ENCODE measurements at places on chromosomes 16 and 17.

DNA sequence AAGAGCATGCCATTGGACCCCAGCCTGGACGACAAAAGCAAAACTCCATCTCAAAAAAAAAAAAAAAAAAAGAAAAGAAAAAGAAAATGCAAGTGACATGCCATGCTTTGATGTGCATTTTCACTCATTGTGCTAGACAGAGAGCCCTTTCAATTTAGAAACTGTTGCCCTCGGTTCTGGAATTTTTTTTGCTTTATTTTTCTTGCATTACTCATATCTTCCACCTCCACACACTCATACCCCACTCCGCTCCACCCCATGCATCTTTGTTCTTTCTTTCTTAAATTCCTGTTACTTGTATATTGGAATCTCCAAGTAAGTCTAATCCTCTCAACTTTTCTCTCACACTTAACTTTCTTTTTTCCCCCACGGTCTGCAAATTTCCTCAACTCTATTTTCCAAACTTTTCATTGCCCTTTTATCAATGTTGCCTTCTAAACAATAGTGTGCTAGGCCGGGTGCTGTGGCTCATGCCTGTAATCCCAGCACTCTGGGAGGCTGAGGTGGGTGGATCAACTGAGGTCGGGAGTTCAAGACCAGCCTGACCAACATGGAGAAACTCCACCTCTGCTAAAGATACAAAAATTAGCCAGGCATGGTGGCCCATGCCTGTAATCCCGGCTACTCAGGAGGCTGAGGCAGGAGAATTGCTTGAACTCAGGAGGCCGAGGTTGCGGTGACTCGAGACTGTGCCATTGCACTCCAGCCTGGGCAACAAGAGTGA lies 16.8 kb upstream of the SUZ12 start:
- no peak for DNase-seq

- no peak for DNase-seq
Measured at GRCh38 chr16:83363521-83363920, 444.3 kb upstream of the HSBP1 start.

DNA sequence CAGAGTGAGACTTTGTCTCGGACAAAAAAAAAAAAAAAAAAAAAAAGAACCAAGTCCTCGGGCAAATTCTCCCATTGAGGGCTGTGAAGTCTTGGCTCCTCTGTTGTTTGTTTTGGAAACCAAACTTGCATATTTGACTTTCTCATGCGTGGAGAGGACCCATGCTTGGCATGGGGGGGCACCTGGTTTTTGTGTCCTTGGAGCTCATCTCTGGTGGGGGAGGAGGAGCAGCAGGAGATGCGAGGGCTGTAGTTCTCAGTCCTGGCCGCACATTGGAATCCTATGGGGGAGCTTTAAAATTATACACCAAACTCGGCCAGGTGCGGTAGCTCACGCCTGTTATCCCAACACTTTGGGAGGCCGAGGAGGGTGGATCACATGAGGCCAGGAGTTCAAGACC lies 74.5 kb downstream of the ABCC6 start:
- no peak for DNase-seq

DNA sequence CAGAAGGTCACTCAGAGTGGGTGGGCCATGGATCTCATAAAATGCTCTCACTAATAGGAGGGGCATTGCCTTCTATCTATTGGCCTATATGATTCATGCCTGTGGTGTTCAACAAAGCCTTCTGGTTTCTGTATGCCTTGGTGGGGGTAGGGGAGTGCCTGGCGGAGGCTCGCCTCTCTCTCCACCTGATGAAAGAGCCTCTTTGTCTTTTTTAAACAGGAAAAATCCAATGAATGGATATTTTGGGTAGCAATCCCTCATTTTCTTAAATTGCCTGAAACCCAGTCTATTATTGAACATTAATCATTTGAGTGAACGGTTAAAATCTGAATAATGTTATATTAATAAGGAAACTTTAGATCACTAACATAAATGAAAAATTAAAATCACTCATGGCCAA lies 90.6 kb downstream of the TOX3 start:
- DNase-seq, result no peak

- DNase-seq, result no peak
Measured at GRCh38 chr16:87150262-87150661, 166.9 kb downstream of the C16orf95 start.

GRCh38 chr17:73758245-73758644 lies 114.0 kb upstream of the SDK2 start:
- no peak for DNase-seq

DNA sequence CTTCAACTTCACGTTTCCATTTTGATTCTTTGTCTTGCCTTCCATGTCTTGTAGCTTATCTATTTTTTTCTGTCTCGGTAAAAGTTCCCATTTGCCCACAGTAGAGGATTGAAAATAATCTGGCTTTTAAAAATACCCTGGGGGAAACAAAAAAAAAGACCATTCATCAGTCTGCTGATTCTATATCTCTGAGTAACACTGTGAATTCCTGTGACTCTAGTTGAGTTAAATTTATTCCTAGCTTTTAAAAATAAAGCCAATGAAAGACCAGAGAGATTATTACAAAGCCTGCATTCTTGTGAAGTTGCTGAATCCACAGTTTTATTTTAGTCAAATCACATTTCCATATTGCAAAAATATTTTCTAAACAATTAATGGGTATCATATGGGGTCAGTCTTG lies 532.3 kb downstream of the CDH13 start:
- no peak for DNase-seq

GRCh38 chr16:84229471-84229870 lies 10.3 kb downstream of the KCNG4 start:
- no peak for DNase-seq

DNA sequence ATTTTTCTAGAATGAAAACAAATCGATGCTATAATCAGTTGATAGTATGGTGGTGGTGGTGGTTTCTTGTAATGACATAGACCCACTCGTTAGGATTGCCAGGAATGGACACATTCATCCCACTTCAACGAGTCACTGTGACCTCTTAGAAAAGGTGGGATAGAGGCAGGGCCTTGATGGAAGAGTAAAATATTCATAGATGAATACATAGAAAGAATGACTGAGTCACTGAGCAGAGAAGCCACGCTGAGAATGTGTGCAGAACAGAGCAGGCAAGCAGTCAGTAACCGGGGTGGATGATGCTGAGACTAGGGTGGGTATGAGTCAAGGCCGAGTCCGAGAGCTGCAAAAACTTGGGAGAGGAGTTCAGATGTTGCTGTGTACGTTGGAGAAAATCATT lies 129.9 kb downstream of the PITPNC1 start:
- DNase-seq, result no peak

- no peak for DNase-seq
Measured at GRCh38 chr17:39208136-39208535, 8.1 kb downstream of the RPL19 start.

DNA sequence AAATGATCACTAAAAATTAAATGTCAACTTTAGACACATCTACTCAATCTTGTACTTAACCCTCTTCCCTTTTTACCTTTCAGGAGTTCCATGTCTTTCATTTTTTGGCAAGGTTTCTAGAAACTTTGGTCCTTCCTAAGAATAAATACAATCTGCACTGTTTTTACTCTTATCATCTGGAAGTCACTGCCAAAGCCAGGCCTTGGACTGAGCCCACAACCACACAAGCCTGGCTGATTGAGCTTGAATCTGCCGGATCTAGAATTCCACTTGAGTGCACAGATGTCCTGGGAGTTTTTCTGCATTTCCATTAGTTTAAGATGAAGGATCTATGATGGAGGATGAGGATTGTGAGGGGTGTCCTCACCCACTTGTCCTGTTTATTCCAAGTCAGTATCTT lies 126.1 kb downstream of the VPS53 start:
- DNase-seq, result no peak

- no peak for DNase-seq
Measured at GRCh38 chr16:60717808-60718207, 1318.4 kb downstream of the CDH8 start.

GRCh38 chr17:79761894-79762589 lies 15.9 kb upstream of the CBX2 start:
- no peak for DNase-seq

DNA sequence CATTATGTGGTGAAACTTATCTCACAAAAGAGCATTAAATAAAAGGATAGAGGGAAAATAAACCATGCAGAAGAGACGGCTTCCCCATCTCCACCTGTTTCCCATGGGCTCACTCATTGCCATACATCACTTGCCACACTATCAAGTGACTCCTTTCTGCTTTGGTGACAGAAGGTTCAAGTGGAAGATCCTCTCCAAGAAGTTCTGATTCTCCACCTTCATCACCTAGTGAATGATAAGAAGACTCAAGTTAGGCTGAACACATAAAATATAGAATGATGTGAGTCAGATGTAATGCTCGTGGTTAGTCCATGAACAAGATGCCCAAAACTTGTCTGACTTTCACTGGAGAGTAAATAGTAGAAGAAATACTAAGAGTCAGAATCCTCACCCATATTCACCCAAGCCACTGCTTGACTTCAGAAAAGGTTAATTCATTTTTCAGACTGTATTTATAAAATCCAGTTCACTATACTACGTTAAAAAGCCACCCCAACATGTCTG lies 100.1 kb upstream of the TOB1 start:
- no peak for DNase-seq

DNA sequence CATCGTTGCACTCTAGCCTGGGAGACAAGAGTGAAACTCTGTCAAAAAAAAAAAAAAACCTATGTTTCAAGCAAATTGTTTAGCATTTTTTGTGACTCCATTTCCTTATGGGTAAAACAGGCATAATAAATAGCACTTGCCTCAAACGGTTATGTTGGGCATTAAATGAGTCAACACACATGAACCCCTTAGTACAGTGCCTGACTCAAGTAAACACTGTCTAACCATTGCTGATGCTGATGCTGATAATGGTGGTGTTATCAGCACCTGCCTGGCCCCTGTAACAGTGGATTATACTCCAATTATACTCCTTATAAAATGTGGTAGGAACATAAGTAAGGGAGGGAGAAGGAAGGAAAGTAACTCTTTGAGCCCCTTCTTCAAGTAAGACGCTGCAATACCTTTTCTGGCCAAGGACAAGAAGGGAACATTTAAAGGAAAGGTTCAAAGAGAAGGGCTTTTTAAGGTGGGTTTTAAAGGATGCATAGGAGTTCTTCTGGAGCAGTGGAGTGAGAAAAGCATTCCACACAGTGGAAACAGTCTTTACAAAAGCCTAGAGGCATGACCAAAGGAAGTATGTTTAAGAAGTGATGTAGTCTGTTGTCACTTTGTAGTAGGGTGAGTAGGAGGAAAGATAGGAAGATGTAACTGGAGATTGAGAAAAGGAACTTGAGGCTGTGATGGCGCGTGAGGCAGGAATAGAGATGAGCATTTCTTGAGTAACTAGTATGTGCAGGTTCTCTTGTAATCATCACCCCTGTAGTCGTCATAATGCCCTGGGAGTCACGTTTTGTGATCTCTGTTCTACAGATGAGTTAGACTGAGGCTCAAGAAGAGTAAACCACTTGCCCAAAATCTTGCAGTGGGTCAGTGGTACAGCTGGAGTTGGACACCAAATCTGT lies 4.3 kb downstream of the SCNN1B start:
- DNase-seq, result no peak

All from cerebellar nuclear complex (tissue), 1 donor.